ENCODE measurements at places on chromosomes 5 and 9.

DNA sequence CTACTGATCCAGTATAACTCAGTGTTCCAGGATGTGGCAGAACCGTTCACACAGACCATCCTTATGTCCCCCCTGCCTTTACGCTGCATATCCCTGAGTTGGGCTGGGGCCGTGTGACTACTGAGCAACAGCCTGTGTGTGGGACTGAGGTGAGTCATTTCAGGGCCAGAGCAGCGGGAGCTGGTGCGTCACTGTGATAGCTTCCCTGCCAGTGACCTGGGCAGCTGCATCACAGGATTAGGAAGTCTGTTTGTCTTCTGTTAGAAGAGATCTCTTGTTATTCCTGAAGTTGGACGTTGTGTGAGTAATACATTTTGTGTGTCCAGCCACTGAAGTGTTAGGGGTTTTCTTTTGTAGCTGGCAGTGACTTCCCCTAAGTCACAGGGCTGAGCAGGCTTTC lies 35.6 kb downstream of the TPPP start:
- no peak for DNase-seq

GRCh38 chr5:14920121-14920520 lies 48.5 kb upstream of the ANKH start:
- no peak for DNase-seq

DNA sequence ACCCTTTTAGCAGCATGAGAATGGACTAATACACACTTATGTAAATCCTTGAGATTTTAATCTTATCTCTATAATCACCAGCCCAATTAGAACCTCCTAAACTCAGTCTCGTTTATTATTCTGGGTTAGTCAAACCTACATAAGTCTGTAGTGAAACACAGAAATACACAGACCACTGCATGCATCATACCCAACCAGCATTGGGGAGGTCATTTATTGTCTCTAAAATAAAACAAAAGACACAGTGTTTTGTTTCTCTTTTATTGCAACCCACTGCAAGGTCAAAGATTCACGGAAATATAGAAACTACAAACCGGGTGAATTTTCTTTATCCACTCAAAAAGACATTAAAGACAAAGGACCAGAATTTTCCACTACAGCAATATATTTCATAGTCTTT lies 188.1 kb upstream of the EFNA5 start:
- no peak for DNase-seq

DNA sequence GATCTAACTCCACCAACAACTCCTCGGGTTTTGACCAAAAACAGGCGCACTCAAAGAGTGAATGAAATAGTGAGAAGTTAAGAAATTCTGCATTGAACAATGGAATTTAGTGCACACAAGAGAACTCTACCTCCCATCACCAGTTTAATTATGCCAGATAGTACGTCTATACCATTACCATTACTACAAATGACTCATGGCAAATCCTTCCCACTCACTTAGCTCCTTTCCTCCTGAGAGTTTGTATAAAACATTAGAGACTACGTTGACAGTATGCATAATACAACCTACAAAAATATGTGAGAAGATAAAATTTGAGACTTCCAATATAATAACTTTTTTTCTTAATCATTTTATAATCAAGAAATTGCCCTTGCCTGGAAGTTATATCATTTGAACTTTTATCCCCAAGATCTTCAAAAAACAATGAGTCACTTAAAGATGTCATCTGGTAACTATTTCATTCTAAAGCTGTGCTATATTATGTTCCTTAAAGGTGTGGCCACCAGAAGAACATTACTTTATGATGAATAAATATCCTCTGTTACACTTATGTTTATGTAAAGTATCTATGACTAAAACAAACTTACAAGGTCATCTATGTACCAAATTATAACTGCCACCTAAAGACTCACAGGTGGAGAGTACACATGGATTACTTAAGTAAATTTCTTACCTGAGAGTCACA lies 297.9 kb upstream of the PTGER4 start:
- no peak for DNase-seq

DNA sequence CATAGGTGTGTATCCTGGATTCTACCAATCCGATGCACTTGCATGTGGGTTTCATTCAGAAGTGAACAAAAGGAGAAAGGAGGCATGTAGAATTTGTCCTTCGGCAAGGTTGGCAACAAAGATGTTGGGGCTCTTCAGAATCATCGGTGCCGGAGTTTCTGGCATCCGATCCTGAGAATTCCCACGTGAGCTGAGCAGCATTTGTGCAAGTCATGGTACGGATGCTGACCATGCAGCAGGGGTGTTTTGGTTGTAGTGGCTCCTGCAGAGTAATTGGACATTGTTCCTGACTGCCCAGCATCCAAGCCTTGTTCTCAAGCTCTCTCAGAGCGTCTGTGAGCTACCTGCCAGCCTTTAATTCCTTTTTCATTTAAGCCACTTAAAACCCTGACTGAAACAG lies 19.0 kb upstream of the POC5 start:
- DNase-seq = no peak

- no peak for DNase-seq
These were observed 72.5 kb downstream of the EPB41L4A start for GRCh38 chr5:112346411-112347044.

GRCh38 chr9:7454624-7455023 lies 345.0 kb downstream of the DMAC1 start:
- no peak for DNase-seq

DNA sequence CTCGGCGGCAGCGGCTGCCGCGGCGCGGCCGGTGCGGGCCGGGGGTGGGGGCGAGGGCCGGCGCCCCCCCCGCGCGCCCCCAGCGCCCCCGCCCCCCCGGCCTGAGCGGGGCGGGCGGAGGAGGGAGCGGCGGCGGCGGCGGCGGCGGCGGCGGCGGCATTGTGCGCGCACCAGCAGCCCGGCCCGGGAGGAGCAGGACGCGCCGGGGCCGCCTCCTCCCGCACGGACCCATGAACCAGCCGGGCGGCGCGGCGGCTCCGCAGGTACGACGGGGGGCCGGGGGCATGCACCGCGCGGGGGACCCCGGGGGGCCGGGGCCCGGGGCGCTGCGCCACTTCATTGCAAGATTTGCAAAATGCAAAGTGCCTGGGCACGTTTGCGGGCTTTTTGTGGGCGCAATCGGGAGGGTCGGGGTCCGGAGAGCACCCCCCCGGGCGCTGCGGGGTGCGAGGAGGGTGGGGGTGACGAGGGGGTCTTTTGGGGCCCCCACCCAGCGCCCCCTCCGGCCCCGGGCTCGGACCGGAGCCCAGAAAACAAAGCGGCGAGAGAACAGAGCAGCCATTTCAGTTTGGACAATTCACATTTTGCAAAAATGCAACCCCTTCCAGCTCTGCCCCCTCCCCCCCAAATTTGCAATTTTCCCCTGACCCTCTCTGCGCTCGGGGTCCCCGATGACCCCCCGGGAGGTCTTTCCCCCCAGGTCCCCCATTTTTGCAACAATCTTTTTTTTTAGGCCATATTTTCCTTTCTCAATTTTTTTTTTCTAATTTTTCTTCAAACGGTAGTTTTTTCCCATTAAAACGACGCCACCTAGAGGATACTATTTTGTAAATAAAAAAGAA lies at the start of gene ZNF618:
Gene ZNF618, plus strand, starts transcription at position 159 of the 842 bp plus-strand sequence. Its CDS starts 72 bp downstream, at position 231.
- DNase-seq = no peak

- no peak for DNase-seq
These were observed 19.8 kb downstream of the GPRIN1 start for GRCh38 chr5:176590035-176590717.

DNA sequence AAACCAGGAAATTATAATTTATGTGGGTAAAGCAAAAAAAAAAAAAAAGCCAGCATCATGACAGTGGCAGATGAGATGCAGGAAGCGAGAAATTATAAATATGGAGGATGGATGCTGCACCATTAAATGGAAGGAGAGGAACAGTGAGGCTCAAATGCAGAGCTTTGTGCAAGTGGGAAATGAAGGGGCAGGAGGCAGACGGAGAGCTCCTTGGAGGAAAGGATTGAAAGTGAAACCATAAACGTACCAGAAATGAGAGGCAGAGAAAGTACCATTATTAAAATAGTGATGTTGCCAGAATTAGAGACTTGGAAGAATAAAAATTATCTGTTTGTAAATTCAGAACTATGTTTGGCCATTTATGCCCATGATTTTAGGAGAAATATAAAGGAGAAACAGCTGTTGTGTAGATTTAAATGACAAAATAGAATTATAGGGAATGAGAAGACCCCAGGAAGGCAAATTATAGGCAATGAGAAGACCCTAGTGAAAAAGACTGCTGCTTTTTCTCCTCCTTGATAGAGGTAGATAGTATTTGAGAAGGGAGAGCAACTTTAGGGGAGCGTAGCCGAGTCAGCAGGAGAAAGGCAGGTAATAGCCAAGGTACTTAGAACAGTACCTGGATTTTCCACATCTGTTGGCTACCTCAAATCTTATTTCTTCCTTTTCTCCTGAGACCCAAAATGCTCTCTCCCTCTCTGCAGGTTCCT lies 341.0 kb upstream of the CD180 start:
- DNase-seq = no peak

- no peak for DNase-seq
These were observed 353.7 kb downstream of the CETN3 start for GRCh38 chr5:90055831-90056328.

- DNase-seq = no peak
These were observed 85.3 kb upstream of the STC2 start for GRCh38 chr5:173413471-173413982.

- DNase-seq = no peak
These were observed 65.5 kb upstream of the SPTLC1 start for GRCh38 chr9:92180669-92181181.

DNA sequence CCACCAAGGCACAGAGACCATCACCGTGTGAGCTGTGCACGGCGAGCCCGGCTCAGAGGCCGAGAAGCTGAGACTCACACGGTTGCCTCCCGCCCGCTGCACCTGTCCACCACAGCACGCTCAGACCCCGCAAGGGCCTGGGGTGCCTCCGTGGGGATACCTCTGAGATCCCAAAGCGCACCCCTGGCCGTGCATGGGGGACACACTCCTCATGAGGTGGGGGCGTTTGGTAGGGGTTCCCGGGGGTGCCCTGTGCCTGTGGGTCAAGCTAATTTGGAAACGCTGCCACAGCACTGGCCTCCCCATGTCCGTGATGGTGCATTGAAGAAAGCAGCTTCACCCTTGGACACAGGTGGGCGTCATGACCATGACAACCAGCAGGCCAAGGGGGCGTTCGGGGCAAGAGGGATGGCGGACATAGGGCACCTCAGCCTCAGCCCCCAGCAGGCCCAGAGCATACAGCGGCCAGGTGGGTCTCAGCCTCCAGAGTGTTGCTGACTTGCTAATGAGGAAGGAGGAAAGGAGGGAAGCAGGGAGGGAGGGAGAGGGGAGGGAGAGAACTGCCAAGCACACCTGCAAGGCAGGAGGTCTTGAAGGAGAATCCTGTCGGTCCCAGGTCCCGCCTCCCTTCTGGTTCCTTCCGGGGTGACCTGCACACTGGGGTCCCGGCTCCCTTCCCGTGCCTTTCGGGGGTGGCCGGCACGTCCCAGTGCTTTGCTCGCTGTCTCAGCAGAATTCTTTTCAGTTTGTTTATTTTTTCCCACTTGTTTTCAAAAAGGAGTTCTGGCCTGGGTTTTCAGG lies 34.7 kb downstream of the GLT6D1 start:
- DNase-seq = no peak

- no peak for DNase-seq
These were observed 10.9 kb upstream of the ARHGEF28 start for GRCh38 chr5:73615085-73615484.

- DNase-seq = no peak
These were observed 6.8 kb downstream of the SLC36A1 start for GRCh38 chr5:151454166-151454565.

GRCh38 chr9:117722108-117722761 lies 18.0 kb downstream of the TLR4 start:
- no peak for DNase-seq

DNA sequence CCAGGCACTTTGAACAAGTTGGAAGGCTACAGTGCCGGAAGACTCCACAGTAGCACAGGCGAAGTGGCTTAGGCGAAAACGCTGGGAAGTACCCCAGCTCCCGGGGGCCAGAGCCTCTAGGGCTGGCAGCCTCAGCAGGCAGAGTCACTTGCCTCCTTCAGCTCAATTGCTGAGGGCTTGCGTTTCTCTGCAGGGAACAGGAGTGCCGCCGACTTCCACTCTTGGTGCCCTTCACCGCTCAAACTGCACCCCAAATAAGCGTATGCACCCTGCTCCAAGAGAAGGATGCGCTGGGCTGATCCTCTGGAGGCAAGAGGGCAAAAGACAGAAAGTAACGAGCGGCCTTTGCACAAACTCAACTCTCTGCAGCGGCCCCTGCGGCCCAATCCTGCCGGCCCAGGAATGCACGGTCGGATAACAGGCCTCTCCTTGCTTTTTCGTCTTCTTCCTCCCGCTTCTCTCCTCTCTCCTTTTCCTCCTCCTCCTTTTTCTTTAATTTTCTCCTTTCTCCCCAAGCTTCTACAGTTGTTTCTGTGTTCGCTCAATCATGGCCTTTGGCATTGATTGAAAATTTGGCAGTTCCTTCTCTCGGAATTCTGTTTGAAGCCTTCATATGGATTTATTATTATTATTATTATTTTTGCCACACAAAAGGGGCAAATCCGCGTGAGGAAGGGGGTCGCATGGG lies 1.1 kb upstream of the S1PR3 start:
- DNase-seq = no peak

DNA sequence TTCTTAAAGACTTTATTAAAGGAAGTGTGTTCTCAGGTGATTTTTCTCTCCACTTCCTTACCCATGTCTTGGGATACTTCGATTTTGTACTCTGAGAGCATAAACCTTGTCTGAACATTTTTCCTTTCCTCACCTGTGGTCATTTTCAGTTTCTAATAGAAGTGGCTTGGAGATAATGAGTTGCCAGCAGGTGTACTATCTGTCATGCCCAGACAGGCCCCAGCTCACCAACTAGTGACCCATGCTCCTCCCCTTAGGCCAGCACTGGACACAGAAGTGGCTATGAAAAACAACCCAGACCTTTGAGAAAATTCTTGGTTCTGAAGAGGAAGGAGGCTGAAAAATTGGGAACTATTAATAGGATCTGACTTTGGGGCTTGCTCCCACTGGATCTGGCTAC lies 49.2 kb upstream of the SMIM32 start:
- DNase-seq = no peak

GRCh38 chr5:54443270-54443669 lies 12.2 kb upstream of the HSPB3 start:
- no peak for DNase-seq

GRCh38 chr5:123364441-123365155 lies 58.6 kb downstream of the CEP120 start:
- no peak for DNase-seq

GRCh38 chr9:130138171-130138653 lies 34.0 kb upstream of the NCS1 start:
- DNase-seq = no peak

DNA sequence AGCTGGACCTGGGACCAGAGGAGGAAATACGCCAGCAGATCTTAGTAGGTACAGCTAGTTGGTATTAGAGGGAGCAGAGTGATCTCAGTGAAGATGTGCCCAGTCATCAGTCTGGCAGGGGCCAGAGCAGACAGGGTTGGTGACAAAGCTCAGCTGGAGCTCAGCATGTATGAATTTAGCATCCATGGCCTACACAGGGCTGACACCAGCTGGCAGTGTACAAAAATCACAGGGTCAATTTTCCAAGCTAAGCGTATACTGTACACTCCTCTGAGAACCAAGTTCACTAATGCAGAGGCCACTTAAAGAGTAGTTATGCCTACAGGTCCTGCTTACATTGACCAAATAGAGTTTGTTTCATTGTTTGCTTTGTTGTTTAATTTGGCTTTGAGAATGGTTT lies 146.6 kb downstream of the SLC24A2 start:
- peak; percentile 49 for DNase-seq
